ENCODE measurements at places on chromosomes 6 and 20.

DNA sequence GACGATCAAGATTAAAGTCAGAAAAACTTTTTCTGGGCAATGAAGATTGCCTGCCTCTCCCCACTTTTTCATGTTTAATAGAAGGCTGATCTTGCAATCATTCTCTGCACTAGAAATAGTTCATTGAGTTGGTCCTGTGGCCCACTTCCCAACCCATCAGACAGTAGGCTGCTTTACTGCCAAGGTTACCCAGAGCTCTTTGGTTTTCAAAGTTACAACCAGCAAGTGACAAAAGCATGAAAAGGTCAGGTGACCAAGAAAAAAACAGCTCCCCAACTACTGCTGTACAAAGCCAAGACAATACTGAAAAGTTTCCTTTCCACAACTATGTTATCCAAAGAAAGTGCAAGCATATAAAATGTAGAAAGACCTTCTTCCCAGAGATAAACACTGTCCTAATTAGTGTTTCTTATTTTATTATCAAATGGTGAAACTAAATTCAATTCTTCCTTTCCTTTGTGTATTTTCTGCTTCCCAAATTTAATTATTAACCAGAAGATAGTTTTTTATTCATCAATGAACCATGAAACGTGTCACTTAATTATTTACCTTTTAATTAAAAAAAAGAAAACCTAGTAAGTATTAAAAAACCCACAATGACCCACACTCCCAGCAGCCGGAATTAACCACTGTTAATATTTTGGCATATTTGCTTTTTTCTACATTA lies 16.6 kb downstream of the DNAAF9 start:
- no peak for DNase-seq

DNA sequence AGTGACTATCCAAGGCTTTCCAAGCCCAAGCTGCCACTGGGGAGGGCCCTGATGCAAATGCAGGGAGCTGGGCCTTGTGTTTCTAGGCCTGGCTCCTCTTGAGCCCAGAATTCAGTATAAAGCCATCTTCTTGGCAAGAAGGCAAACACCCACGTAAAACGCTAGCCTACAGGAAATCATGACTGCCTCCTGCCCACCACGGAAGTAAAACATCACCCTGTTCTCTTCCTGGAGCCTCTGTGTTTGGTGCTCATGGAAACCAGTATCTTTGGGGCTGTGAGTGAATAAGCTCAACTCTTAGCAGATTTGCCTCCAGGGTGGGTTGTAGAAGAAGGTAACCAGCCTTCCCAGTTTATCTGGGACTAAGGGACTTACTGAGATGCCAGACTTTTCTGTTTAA lies 271.0 kb downstream of the ZNF217 start:
- no peak for DNase-seq

DNA sequence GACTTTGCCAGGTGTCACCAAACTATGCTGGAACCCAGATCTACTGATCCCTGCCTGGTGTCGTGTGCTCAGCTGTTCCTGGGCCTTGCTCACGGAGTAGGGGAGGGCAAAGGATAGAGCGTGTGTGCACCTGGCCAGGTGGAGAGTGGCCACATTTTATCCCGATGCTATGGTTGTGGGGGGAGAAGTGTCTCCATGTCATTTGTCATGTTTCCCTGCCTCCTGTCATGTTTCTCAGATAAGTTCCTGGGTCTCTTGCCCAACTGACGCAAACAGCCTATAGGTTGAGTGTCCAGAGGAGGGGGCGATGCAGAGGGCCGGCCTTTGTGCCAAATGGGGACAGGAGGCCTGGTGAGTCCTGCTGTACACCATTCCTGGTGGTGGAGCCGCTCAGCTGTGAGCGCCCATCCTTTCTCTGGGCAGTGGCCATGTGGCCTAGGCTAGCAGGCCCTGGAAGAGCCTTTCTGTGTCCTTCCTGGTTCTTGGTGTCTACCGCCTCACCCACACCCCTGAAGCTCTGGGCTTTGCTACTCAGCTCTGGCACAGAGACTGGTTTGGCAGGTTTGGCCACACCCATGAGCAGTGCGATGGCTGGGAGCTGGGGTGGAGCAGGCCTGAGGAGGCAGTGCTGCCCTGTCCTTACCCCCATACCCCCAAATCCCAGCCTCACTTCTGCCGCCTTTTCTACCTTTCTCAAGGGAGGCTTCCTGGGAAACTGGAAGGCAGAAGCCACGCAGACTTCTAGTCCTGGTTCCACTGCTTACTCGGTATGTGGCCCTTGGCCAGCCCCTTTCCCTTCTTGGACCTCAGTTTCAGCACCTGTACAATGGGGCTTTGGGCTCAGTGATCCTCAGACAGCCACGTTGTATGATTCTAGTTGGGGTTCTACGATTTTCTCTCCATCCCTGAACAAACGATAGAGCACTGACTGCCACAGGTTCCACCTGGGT lies 32.3 kb upstream of the EPB41L1 start:
- DNase-seq = no peak

- no peak for DNase-seq
These were observed 150.1 kb upstream of the PDE7B start for GRCh38 chr6:135701426-135701825.

GRCh38 chr20:31260326-31260932 lies 3.0 kb downstream of the DEFB115 start:
- DNase-seq = no peak

- DNase-seq = no peak
These were observed 130.6 kb upstream of the C6orf118 start for GRCh38 chr6:165439928-165440554.

DNA sequence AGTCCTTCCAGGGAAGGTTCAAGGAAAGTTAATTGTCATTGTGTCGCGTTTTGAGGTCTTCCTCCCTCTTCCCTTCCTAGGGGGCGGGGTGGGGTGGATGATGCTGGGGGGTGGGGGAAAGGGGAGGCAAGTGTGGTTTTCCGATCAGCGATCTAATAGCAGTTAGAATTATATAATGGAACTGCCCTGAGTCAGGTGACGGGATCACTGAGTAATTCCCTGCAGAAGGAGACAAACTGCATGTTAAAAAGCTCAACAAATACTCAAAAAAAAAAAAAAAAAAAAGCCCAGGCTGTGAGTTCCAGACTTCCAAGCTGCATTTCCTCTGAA lies 240.4 kb downstream of the PHACTR1 start:
- no peak for DNase-seq

GRCh38 chr6:71678091-71678490 lies 208.3 kb upstream of the RIMS1 start:
- DNase-seq = no peak

GRCh38 chr20:47578543-47578942 lies 76.9 kb downstream of the NCOA3 start:
- no peak for DNase-seq

GRCh38 chr6:112407101-112407590 lies 60.0 kb downstream of the RFPL4B start:
- DNase-seq = no peak

DNA sequence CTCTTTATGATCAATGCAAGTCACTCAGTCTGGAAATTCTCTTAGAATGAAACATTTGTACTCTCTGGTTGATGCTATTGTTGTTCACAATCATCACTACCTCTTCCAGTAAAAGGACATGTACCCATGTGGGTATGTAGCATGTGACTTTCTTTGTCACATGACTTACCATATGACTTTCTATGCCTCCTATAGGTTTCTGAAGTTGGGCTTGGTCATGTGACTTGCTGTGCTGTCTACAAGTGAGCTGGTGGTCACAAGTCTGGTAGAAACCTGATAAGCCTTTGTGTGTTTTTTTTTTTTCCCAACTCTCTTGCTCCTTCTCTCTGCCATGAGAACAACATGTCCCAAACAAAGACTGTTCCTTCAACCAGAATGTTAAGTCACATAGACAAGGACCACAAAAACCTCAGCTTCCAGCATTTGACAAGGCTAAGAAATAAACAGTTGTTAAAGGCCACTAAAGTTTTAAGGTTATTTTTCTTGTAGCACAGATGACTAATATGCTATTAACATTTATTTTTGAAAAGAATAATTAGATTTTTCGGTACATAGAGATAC lies 379.2 kb upstream of the SLC35B3 start:
- DNase-seq = no peak

DNA sequence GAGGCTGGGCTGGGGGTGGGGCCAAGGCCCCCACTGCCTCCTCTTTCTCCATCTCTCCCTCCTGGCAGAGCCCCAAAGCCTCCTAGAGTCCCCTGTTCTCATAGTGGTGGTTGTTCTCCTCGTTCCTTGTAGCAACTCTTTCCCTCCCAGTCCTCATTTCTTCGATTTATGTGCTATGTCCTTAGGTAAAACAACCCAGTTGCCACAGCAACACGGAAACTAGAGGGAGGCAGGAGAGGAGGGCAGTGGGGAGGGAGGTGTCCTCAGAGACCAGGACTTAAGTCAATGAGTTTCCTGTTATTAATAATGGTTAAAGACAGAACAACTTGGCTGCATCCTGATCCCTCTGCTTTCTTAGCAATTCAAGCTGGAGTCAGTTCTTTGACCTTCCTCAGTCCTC lies 161.0 kb downstream of the INSM1 start:
- no peak for DNase-seq

GRCh38 chr6:116564311-116564710 lies 7.0 kb upstream of the RWDD1 start:
- DNase-seq = no peak

DNA sequence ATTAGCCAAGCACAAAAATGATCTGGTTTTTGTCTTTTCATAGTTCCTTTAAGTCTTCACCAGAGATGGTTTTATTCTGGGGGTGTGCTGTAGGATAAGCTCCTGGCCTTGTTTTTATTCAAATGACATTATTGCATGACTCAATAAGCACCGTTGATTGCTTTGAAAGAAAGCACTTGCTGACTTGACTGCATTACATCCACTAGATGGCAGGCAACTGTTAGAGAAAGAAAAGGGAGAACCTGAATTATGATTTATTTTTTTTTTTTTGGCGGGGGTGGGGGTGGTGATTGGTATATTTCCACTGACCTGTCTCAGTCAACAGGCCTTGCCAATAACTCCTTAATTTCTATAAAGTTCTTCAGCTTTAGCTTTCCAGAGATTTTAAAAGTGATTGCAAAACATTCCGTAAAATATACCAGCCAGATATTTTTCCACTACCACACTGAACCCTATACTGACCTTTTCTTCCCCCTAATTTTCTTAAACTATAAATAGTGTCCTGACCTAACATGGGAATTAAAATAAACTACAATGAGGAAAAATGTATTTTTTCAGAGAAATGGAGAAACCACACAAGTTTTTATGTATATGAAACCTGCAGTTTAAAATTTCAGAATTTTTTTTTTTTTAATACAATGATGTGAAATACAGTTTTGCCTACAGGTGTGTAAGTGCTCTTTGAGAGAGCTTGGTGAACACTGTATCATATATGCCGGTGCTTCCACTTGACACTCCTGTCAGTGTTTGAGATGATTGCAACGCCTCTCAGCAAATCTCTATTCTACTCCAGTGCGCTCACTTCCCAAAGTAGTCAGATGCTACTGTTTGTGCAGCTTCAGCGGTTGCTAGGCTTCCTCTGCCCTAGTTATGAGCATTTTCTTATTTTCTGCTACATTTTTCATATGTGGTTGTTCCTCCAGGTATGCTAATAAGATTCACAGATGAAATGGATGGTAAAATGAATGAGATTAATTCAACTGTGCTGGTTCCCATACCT lies 274.3 kb downstream of the CD109 start:
- DNase-seq = no peak

DNA sequence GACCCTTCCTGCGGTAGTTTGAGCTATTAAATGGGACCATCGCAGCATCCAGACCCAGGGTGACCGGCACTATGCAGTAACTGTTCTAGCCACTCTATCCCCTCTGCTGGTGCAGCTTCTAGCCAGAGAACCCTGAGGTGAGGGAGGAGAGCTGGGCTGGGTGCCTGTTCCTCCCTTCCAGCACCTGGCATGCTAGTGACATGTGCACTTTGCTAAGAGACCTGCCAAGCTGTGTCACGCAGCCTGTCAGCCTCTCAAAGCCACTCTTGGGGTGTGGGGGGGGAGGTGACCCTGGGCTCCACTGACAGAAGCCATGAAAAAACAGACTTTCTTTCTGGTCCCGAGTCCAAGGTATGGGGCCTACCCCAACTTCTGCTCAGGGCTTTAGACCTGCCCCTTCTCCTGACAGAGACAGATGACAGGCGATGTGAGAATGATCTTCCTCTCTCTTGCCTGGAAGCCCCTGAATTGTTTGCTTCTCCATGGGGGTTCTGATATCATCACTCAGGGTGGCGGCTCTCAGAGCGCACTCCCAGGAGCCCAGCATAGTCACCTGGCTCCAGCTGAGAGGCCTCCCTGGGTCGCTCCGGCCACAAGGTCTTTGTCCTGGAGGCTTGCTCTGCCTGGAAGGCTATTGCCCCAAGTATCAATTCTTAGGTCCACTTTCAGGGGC lies 47.2 kb upstream of the MLN start:
- DNase-seq = no peak

- DNase-seq = no peak
These were observed 24.6 kb upstream of the ADGB start for GRCh38 chr6:146574211-146574610.

- no peak for DNase-seq
These were observed 124.3 kb downstream of the GRM1 start for GRCh38 chr6:146153040-146153758.

DNA sequence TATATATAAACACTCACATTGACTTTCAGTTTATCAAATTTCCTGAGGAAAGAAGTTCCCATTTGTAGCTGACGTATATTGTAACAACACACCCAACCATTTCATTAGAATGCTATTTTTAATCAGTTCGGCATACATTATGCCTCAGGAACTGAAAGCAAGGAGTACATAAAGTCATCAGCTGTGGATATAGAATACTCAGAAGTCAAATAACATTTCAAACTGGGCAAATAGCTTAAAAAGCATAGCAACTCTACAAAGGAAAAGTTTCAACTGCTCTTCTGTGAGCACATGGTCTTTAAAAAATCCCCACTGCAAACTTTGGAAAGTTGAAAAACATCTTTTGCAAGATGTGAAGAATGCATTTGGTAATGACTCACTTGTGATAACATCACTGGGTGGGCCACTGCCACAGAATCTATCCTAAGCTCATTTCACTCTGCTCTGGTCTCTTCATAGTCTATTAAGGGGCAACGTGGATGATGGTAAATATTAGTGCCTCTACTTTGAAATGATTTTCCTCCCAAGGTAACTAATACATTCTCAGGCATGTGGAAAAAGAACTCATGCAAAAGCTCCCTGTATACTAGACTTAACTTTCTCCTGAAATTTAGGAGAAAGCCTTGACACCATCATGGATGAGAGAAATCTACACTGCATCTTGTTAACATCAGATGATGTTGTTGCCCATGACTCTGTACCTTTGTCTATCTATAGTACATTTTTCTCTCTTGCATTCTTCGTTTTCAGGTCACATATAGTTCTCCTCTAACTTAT lies 49.2 kb downstream of the FYN start:
- peak; percentile 59 for DNase-seq

All from CD4-positive, alpha-beta T cell treated with Interleukin-21 for 1 hour (primary cell).